ENCODE measurements at places on chromosomes 2 and 18.

DNA sequence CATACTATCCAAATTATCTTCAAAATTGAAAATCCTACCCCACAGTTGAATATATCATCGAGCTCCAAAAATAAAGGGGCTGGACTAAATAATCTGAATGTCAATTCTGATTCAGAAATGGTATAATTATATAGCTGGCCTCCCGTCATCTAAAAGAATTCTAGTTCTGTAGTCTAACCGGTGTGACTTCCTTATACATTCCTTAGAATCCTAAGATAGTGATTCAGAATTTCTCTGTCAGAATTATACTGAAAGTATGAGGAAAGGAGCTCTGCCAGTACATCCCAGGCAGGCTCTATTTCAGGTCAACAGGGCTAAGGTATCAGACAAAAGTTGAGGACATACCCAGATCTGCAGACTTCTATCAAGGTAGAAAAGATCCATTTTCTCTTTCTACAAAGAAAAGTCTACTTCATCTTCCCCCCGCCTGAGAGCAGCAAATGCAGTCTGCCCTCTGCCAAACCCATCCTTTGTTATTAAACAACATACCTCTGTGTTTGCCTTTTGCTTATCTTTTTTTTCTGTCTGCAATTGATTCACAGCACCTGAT, 128.5 kb downstream of the METTL4 start:
- DNase-seq, result no peak

GRCh38 chr18:45324495-45325113, 290.7 kb upstream of the SLC14A2 start:
- DNase-seq, result peak; percentile 92

DNA sequence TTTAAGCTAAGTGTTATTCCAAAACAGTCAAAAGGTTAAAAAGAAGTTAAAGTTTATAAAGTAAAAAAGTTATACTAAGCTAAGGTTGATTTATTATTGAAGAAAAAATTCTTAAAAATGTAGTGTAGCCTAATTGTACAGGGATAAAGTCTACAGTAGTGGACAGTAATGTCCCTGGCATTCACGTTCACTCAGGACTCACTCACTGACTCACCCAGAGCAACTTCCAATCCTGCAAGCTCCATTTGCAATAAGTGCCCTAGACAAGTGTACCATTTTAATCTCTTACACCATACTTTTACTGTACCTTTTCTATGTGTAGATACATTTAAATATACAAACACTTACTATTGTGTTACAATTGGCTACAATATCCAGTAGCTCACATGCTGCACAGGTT, 86.1 kb downstream of the CACNB4 start:
- no peak for DNase-seq

GRCh38 chr2:203599509-203599908, 64.4 kb upstream of the RAPH1 start:
- no peak for DNase-seq

DNA sequence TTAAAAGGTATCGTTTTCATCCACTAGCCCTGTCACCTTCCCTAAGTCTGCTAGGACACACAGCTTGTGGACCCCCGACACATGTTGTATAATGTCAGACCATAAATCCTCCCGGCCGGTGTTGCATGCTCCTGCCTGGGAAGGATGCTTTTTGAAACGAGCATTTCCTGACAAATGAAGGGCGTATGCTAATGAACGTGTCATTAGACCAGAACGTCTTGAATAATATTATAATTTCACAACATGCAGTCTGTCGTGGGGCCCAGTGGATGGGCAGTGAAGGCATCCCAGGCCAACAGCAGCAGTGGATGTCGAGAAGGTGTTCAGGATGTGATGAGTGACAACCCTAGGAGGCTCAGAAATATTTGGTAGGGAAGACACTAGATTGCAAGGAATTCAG, 7.5 kb downstream of the CHRNA1 start:
- no peak for DNase-seq

DNA sequence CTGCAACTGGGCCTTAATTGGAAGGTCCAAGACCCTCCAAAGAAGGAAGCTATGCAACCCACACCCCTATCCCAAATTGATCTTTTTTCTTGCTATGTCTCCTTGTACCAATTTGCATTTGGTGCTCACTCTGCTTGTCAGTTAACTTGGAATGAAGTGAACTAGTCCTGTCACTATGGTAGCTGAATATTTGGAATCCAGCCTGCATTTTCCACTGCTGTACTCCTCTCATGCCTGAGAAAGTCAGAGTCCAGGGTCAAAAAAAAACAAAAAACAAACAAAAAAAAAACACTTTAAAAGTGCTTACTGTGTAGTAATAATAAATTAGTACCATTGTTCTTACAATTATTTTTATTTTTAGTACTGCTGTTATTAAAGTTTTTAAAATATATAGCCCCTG, 462.8 kb upstream of the SLC8A1 start:
- no peak for DNase-seq

DNA sequence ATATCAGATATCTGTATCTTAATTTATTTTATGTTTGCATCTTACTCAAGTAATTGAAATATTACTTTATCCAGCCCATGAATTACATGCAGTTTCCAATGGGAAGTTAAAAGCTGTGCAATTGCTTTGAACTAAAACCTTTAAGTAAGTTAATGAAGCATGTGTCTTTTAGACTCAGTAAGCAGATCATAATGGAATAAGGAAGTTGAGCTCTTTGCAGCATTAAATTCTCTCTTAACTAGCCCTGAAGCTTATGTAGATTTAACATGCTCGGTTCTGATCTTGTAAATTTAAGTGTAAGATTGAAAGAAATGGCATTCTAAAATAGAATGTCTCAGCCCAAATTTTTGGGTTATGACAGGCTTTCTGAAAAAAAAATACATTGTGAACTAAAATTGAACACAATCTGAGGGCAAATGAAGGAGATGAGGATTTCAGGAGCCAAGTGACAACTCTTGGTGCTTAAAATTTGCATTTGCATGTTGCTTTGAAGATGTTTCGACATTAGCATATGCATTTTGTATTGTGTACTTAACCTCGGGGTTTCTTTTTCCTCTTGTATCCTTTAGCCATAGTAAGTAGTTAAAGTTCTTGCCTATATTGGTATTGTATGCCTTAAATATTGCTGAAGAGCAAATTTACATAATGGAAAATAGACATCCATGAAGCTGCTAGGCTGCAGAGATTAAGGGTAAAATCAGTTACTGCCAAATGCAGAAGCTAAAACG, 297.8 kb upstream of the KCNJ3 start:
- no peak for DNase-seq

DNA sequence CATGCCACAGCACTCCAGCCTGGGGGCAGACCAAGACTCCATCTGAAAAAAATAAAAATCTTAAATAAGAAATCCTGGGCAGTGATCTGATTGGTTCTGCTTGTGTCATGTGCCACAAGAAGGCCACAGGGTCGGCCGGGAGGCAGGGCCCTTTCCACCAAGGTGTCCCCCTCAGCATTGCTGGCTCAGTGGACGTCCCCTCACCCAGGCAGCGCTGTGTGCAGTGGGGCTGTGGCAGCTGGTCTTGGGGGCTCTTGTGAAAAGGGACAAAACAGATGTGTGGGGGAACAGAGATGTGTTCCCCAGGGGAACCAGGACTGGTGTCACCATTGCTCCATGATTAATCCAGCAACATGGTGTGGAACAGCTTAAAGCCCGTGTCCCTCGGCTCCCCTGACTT, 60.5 kb downstream of the HS6ST1 start:
- DNase-seq, result no peak

GRCh38 chr2:75666911-75667310, 20.3 kb downstream of the MRPL19 start:
- no peak for DNase-seq

DNA sequence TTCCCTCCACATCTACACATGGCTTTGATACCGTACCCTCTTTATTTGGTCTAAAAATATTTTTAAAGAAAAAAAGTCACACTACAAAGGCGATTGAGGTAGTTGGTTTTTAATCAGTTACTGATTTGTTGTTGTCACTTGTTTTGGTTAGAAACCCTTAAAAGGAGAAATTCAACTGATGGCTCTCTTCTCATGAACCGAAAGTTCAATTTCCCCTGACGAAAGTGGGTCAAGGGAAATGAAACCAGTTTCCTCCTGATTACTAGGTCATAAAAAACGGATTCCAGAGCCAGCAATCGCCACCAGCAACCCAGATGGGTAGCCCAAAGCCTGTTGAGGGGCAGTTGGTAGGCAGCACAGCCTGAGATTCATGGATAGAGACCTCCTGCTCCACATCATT, 63.2 kb downstream of the DLGAP1 start:
- no peak for DNase-seq
